NCI-H1694 treated with DMSO at 0.1 percent for 48 hours (cell line): ENCODE measurements at places on chromosomes 16 and 17.

DNA sequence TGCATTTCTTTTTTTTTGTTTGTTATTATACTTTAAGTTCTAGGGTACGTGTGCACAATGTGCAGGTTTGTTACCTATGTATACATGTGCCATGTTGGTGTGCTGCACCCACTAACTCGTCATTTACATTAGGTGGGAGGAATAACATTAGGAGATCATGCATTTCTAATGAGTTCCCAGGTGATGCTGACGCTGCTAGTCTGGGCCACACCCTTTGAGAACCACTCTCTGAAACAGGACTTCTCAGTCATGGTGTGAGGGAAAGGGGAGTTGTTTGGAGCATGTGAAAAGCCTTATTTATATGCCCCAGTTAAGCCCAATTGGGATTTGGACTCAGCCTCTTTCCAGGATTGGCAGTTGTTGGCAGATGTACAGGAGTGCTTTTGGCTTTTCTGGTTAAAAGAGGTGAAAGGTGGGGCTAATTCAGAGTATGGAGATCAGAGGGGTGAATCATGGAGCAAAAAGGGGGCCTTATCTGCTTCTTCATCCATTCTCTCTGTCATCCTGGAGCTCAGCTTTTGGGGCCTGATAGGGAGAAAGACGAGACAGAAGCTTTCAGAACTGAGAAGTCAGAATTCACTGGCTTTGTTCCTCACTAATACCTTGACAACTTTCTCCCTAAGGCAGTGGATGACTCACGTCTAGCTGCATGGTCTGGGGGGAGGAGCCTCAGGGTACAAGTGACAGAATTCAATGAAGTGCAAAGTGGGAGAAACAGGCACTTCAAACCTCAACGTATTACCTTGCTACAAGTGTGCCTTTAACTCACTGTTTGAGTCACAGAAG, 180.0 kb upstream of the CACNG3 start:
- no peak for DNase-seq

- no peak for DNase-seq
These were observed 64.7 kb downstream of the CDK12 start for GRCh38 chr17:39525801-39526506.

- DNase-seq = no peak
These were observed 54.7 kb upstream of the SDK2 start for GRCh38 chr17:73698966-73699365.

DNA sequence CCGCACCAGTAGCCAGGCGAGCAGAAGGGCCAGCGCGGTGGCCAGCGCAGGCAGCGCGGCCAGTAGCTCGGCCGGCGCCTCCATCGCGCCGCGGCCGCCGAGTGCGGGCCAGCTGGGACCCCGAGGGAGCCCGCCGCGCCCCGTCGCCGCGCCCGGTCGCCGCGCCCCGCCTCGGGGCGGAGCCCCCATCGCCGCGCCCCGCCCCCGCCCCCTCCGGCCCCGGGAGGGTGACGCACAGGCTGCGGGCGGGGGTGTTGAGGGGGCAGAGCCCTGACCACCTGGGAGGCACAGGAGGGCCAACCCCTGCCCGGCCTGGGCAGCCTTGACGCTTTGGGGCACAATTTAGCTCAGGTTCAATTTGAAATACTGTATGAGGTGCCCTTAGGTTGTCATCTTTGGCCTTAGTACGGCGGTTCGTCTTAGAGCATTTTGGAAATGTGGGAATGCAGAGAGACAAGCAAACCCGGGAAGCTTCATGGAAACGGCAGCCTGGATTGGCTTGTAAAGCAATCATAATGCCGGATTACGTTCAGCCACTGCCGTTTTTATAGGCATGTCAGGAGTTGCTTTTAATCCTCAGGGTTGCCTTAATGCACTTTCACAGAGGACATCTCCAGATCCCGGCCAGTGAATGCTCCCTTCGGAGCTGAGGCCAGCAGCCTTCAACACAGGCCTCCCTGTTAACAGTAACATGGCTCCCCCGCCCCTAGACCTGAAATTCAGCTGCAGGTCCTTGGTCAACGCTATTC, at the start of gene MXRA7:
Gene MXRA7, minus strand, starts transcription at position 103 of the 749 bp plus-strand sequence. Its CDS starts 19 bp downstream, at position 84.
- no peak for DNase-seq

- no peak for DNase-seq
These were observed 4.0 kb downstream of the MYBBP1A start for GRCh38 chr17:4551141-4551540.

- DNase-seq = no peak
These were observed 38.9 kb downstream of the KCNJ2 start for GRCh38 chr17:70208080-70208794.
